IPS-NIHi11 (cell line): ENCODE measurements at places on chromosomes 1 and 21.

DNA sequence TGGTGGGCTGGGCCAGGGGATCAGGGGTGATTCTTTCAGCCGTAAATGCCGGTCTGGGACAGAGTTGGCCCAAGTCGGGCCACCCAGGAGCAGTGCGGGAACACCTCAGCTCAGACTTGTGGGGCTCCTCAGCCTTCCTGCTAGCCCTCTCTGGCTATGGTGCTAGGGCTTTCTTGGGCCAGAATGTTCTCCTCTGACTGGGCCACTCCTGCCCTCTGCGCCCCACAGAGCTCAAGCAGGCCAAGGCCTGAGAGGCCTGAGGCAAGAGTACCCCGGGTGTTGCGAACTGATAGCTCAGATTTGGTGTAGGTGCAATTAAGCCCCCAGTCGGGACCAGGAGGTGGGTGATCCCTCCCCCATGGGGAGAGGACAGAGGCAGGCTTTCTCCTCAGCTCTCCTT is 51.8 kb downstream of the LGR6 start:
- DNase-seq = no peak

DNA sequence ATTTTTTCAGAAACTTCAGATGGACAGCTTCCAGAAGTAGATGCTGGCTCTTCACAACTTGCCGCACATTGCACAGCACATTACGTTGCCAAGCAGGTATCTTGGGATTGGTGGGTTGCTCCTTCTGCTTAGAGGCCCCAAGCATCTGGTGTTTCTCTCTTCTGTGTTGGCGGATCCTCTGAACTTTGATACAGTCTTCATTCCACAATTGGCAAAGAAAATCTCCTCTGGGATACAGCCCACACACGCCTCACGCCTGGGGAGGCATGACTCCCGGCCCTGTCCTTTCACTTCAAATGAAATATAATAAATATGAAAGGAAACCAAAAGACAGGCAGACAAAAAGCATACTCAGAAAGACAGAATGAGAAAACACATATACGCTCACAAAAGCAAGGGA is 72.3 kb upstream of the PPP2R5A start:
- no peak for DNase-seq

DNA sequence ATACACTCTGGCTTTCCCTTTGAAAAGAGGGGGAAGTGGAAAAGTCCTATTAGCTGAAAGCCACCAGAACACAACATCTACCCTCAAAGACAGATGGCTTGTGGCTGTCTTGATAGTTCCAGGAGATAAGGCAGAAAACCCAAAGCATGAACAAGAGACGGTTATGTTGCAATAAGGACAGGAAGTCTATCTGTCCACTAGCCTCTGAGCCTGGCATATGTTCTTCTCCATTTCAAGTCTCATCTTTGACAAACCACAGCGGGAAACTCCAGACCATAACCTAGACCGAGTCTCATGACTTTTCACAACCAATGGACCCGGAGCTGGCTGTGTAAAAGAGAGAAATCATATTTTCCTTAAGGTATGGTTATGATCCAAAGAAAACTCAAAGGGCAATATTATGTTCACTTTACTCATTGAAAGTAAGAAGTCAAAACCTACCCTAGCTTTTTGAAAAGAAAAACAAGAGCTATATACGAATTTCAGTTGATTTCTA is 33.8 kb downstream of the DUSP10 start:
- no peak for DNase-seq

- no peak for DNase-seq
These were observed 22.0 kb downstream of the PRPF38A start for GRCh38 chr1:52426371-52426770.

- DNase-seq = peak; percentile 26
These were observed 21.1 kb downstream of the GNG4 start for GRCh38 chr1:235628316-235629005.

- no peak for DNase-seq
These were observed 4.2 kb upstream of the IL19 start for GRCh38 chr1:206766251-206766856.

DNA sequence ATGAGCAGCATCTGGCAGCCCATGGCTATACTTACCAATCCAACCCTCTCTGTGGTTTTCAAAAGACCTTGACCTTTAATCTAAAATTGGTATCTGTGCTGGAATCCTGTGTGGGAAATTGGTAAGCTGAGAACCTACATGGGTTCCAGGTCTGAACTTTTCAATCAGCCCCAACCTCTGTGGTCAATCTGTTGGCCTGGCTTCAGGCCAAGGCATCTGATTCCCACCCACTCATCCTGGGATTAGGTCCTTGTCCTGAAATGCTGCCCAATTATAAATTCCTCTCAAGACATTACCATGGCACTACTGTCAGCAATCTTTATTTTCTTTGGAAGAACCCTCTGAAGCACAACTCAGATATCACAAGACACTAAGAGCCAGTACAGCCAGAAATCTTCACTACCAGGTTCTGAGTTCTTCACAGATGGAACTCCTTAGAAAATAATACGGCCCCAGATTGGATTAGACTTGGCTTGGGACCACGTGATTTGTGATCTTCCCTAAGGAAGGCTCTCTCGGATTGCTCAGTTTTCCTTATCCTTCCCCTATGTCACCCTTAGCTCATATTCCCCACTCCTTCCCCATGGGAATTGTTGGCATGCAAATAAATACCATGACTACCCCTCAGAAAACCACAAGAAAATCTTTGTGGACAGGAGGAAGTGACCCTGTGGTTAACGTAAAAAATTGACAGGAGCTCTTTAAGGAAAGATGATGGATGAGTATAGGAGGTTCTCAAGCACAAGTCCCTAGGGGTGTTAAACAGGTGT is 207.9 kb upstream of the ST6GALNAC5 start:
- no peak for DNase-seq
